ENCODE measurements at places on chromosomes 12 and 14.

- DNase-seq = no peak
These were observed 68.0 kb downstream of the CCDC88C start for GRCh38 chr14:91349481-91350074.

- DNase-seq = no peak
These were observed at the start of gene CKB for GRCh38 chr14:103522649-103523574. Gene CKB (minus strand): TSS chr14:103522830. CDS start chr14:103522493, 337 bp downstream.

DNA sequence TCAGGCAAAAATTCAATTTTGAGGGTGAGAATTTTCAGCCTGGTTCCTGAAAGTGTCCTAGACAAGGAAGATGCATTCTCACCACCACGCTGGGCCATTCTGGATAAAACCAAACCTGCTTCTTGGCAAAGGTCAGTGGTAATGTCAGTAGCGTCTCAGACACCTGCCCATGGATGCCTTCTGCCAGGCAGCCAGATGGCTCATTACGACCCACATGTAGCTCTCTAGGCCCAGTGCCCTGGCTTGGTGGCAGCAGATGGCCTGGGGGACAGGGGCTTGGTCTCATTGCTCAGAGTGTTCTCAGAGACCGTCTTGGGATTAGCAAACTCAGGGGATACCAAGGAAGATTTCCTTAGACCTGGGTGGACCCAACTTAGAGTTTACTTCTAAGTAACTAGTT lies 105.1 kb downstream of the ARF6 start:
- no peak for DNase-seq

- DNase-seq = no peak
These were observed 159.1 kb downstream of the SAMD4A start for GRCh38 chr14:54725998-54726397.

- no peak for DNase-seq
These were observed 61.7 kb upstream of the SLC6A15 start for GRCh38 chr12:84974155-84974815.

DNA sequence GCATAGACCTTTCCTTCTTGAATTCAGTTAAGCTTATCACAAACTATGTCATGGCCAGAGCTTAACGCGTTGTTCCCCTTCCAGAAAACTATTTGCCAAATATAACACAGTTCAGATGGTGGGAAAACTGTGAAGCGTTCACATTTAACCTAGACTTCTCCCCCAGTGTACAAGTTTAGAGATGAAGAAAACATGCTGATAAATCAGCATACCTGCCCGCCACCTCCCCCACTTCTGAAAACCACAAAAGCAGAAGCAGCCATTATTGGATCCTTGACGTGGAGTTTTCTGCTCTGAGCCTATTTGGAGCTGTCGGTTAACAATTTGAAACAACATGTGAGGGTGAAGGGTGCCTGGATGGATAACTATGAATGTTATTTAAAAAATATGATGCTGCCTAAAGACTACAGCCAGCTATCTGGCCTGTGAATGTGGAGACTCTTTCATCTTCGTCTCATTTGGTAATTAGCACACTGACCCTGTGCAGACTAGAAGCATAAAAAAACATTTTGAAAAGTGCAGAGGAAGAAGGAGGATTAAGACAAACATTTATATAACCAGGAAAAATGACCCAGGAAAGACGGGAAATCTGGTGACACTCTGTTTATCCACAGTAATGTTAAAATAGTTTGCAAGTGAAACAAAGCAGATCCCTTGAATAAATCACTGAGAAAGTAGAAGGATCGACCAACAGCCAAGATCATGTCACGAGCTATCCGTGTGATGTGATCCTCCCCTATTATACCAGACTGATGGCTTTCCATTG lies 408.2 kb downstream of the AEBP2 start:
- no peak for DNase-seq

- DNase-seq = no peak
These were observed 85.8 kb downstream of the CAND1 start for GRCh38 chr12:67354966-67355365.

DNA sequence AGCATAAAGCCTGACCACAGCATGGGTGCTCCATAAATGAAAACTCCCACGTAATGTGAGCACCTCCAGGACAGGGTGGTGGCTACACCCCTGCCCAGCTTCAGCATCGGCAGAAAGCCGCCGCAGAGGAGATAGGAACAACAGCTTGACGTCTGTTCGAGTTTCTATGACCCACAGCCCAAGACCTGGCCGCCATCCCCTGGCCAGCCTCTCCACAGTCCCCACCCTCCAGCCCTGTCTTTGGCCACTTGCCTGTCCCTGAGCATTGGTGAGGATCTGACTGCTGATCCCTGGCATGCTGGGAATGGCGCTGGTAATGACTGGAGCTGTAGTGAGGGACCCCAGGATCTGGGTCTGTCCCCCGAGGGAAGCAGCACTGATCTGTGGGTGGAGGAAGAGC lies 21.3 kb downstream of the POU6F1 start:
- DNase-seq = no peak

GRCh38 chr14:20610002-20610765 lies 19.0 kb upstream of the RNASE12 start:
- peak; percentile 59 for DNase-seq

- DNase-seq = no peak
These were observed 192.2 kb upstream of the ALG10 start for GRCh38 chr12:33830070-33830469.

DNA sequence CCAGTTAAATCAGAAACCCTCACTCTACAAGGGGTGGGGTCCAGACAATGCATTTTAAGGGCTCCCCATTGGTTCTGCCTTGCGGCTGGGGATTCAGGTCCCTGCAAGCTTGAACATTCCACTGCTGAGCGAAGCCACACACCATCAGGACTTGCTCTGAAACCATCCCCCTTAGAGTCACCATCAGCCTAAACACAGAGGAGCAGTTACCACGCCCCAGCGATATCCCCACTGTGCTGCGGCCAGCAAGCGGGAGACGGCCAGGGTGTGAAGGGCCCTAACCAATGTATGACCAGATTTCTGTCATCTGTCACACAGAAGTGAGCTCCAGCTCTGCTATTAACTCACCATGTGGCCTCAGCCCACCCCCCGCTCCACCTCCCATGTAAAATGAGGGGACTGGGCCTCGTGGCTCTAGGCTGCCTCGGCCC lies 29.7 kb downstream of the CCDC88C start:
- DNase-seq = no peak

DNA sequence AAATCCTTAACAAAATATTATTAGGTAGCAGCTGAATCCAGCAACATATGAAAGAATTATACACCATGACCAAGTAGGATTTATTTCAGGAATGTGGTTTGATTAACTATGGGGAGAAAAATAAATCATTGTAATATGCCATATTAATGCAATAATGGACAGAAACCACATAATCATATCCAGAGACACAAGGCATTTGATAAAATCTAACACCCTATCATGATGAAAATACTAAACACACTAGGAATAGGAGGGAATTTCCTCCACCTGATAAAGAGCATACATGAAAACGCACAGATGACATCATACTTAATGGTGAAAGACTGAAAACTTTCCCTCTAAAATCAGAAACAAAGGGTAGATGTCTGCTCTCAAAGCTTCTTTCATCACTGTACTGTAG lies 238.9 kb downstream of the PHLDA1 start:
- no peak for DNase-seq

DNA sequence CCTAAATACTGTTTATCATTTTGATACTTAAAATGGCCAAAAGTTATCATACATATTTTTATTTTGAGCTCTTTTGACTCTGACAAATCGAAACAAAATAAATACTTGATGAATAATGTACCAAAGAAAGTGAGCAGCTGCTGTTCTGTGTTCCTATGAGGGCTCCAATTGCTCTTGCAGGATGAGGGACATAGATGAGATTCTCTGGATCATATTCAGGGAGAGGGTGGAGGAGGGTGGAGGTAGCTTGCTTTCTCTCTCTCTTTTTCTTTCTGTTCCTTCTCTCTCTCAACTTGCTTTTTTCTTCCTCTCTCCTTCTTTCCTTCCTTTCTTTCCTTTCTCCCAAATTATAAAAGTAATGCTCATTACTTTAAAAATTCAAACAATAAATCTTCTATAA lies 8.9 kb upstream of the MYH7 start:
- no peak for DNase-seq

GRCh38 chr12:11321980-11322379 lies 11.7 kb upstream of the PRB4 start:
- DNase-seq = no peak

GRCh38 chr12:107731366-107731765 lies 29.6 kb downstream of the PRDM4 start:
- no peak for DNase-seq

DNA sequence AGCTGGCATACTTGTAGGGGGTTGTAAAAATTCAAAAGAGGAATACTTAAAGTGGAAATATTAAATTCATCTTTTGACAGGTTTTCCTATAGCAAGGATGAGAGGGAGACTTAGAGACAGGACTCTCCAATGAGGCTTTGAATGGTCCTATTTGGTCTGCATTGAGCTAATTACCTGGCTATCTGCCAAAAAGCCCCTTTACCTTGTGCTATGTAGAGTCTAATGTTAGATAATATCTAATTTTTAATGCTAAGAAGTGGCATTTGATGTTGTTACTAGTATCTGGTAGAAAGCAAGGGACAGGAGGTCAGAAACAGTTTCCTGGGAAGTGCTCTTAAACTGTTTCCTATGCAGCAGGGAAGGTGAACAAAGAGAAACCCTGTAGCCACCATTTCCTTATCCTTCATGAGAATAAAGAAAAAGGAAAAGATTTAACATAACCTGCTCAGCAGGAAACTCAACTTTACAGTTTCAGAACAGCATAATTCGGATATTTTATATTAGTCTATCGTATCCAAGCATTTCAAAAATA lies 550.0 kb downstream of the SOX5 start:
- no peak for DNase-seq

DNA sequence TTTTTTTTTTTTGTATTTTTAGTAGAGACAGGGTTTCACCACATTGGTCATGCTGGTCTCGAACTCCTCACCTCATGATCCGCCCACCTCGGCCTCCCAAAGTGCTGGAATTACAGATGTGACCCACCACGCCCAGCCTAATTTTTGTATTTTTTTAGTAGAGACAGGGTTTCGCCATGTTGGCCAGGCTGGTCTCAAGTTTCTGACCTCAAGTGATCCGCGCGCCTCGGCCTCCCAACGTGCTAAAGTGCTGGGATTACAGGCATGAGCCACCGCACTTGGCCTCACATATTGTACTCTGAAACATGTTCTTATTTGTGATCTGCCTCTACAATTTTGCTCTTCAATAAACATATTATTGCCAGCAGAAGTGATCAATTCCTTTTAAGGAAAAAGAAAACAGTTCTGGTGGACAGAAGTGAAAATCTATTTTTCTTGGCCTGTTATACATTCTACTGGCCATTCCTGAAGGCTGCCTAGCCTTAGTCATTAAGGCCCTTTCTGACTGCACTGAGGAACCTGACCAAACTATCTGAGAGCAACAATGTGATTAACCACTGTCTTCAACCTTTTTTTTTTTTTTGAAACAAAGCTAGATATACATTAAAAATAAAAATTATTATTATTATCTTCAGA lies 36.1 kb downstream of the SNX6 start:
- DNase-seq = no peak

GRCh38 chr14:48008646-48009045 lies 333.2 kb upstream of the MDGA2 start:
- no peak for DNase-seq

DNA sequence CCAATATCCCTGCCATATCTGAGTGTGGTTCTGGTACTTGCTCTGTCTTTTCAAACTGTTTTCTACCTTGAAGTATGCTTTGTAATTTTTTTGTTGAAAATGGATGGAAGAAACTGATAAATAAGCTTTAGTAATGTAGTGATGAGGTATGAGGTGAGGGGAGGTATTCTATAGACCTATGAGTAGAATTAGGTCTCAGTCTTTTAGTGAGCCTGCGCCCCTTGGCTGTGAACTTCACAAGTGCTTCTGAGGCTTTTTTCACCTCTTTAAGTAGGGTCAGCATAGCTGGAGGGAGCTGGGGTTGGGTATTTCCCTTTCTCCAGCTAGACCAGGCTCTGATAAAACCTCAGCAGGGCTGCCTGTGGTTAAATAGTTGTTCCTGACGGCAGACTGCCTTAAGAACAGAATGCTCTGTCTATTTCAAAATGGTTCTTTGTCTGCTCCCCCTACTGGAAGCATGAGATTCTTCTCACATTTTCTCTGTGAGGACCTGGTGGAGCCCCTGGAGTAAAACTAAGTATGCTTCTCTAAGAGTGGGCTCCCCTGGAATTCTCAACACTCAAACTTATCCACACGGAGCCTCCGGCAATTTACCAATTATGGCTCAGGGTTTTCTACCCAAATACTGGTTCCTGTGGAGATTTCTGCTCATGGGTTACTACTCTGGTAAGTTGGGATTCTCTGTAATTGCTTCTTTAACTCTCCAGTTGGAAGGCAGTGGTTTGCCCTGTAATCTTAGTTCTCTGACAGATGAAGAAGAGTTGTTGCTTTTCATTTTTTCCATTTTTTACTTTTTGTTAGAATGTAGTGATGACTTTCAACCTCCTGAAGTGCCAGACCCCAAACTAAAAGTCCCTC lies 13.1 kb downstream of the KRT5 start:
- DNase-seq = no peak

GRCh38 chr14:35368583-35369392 lies 35.8 kb downstream of the NFKBIA start:
- DNase-seq = no peak

DNA sequence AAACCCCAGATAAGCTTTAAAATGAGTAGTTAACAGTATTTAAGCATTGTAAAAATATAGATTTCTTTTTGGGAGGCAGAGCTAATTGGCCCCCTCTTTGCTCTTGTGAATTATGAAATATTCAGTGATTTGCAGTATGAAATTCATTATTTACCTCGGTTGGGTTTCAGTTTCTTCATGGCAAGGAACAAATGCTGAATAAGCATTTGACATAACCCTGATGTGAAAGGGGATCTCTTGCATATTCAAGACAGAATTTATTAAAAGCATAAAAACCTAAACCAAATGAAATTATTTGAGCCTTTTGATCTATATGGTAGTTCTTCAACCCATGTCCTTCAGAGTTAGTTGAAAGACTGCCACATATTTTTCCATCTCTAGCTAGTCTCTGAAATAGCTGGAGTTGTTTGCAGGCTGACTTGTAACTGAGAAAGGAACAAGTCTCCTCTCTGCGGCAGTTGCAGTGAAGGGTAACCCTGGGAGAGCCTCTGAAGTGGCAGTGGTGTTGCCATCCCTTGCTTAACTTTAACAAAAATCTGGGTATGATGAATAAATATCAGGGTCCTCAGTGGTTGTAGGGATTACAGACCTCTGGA lies 690 bp downstream of the AKAP6 start:
- no peak for DNase-seq

DNA sequence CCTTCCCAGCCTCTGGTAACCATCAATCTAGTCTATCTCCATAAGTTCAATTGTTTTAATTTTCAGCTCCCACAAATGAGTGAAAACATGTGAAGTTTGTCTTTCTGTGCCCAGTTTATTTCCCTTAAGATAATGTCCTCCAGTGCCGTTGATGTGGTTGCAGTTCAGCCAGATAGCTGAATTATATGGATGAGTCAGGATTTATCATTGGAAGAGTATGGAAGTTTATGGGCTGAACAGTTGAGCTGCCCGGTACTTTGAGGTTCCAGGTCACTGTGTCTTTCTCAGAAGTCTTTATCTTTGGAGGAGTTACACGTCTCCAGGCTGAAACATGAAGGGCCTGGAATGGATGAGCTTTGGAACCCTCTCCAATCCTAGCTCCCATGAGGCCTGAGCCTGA lies 120.1 kb downstream of the ASCL4 start:
- no peak for DNase-seq
